Activated CD4-positive, alpha-beta memory T cell treated with anti-CD3 and anti-CD28 coated beads, Interleukin-2, amount 10 ng/mL, durations not matched to agents 7 days and 5 days (primary cell): ENCODE measurements at places on chromosomes 12 and 14.

DNA sequence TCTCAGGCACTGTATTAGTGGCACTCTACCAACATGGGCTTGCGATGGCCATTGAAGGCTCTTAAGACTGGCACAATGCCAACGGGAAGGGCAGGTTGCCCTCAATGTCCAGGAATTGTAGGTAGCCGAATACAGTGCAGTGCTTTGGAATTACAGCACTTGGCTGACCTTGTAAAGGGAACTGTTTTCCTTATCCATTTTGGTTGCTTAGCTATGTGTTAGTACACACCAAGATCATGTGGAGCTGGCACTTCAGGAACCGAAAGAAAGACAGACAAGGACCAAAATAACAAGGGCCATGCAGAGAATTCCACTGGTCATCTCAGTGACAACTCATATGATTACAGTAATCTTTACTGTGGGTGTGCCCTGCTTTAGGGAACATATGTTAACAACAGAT lies 72.7 kb downstream of the DYRK2 start:
- no peak for DNase-seq
- no peaks in the 10 kb centered on the region for H3K4me1 ChIP-seq
- no peak overlapping the region for H3K4me3 ChIP-seq
- H3K27ac ChIP-seq: no peak overlapping the region
- H3K27me3 ChIP-seq: no peaks in the 10 kb centered on the region

GRCh38 chr12:117084405-117085317 lies 14.6 kb downstream of the TESC start:
- H3K4me1 ChIP-seq: no peaks in the 10 kb centered on the region
- DNase-seq: no peak
- no peak overlapping the region for H3K27ac ChIP-seq
- H3K4me3 ChIP-seq: no peak overlapping the region
- H3K36me3 ChIP-seq: peaks cover 9% of the 10 kb centered on the region

GRCh38 chr12:24746006-24746671 lies 202.8 kb downstream of the BCAT1 start:
- H3K27me3 ChIP-seq: no peaks in the 10 kb centered on the region
- peaks cover 15% of the 10 kb centered on the region for H3K4me1 ChIP-seq
- H3K36me3 ChIP-seq: no peaks in the 10 kb centered on the region
- no peak overlapping the region for H3K27ac ChIP-seq
- no peak overlapping the region for H3K4me3 ChIP-seq

DNA sequence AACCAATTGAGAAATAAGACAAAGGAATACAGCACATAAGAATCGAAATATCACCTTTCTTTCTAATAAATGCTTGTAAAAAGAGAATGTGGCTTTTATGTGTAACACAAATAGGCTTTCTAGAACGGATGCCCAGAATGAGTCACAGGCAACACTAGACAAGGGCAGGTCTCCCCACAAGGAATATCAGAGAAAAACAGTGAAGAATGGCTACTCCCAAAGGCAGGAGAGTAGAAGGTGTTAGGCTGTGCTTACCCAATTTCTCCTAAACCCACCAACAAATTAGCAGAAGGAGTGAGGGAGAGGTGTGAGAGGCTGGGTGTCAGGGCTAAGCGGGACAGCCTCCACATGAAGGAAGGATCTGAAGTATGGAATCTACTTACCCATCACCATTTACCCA lies 55.2 kb downstream of the GALNT4 start:
- H3K4me3 ChIP-seq: peak overlapping the region; percentile 48
- H3K36me3 ChIP-seq: peaks cover 45% of the 10 kb centered on the region
- peak; percentile 47 for DNase-seq

DNA sequence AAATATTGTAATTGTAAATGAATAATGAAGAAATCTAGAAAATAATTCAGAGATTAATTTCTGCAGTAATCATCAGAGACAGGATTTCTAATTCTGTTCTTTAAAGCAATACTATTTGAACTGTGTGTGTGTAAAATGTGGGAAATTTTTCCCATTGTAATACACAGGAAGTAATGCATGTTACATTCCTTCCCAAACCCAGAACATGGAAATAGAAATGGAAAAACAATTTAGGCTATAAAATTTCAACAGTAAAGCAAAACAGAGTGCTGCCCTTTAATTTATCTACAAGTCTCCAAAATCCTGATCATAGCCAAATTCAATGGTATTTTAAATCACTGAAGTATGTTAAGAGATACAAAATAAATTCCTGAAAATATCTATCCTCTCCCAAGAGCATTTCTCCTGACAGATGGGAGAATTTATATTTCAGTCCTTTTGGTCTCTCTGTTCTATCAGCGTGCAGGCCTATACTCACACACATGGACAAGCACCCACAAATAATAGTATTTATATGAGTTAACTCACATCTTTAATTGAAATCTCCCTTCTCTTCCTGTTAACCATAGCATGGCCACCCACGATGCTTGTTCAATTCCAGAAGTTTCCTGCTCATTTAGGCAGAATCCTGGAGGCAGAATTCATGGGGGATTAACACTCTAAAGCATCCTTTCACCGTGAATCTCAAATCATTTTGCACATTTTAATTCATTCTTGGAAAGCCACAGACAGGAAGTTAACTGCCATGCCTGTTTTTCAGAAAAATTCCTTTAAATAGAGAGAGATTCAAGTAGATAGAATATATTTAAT lies 1465.4 kb upstream of the FLRT2 start:
- no peak overlapping the region for H3K27ac ChIP-seq
- H3K36me3 ChIP-seq: no peaks in the 10 kb centered on the region
- no peaks in the 10 kb centered on the region for H3K27me3 ChIP-seq
- no peak for DNase-seq

DNA sequence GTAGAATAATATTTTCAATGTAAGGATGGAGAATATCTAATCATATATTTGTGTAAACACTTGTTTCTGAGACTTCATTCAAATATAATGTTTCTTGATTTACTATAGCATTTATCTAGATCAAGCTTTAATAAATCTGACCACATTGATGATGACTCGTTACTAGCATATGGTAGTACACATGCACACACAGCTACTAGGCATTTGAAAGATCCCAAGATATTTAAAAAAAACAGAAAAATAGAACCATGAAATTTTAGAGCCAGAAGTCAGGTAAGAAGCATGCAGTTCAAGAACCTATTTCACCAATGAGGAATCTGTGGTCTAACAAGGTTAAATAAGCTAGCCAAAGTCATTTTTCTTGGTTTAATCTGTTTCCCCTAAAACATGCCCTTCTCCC lies 32.0 kb downstream of the DCP1B start:
- H3K4me3 ChIP-seq: no peak overlapping the region
- H3K27ac ChIP-seq: no peak overlapping the region
- no peak for DNase-seq

GRCh38 chr14:99644723-99645544 lies at the start of gene HHIPL1:
Gene HHIPL1 (plus strand): TSS chr14:99645129. CDS start chr14:99645208, 79 bp downstream.
- DNase-seq: no peak
- H3K4me3 ChIP-seq: no peak within 1 kb of the TSS
- peaks cover 27% of the 10 kb centered on the region for H3K27me3 ChIP-seq
- no peak within 1 kb of the TSS for H3K27ac ChIP-seq

DNA sequence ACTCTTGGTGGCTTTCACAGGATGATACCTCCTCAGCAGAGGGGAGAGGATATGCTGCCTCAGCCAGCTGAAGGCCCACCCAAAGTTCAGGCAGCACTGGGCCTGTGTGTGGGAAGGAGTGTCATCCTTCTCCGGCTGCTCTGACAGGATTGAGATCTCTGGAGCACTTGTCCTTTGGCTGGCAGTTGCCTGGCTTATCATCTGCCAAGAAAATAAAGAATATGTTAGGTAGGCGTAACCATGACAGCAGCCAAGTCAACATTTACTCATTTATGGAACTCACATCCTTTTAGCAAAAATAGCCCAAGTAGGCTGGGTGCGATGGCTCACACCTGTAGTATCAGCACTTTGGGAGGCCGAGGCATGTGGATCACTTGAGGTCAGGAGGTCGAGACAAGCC lies 68.5 kb downstream of the PPFIBP1 start:
- peaks cover 3% of the 10 kb centered on the region for H3K27me3 ChIP-seq
- H3K27ac ChIP-seq: no peak overlapping the region
- peaks cover 12% of the 10 kb centered on the region for H3K4me1 ChIP-seq
- H3K4me3 ChIP-seq: no peak overlapping the region
- H3K36me3 ChIP-seq: no peaks in the 10 kb centered on the region
- no peak for DNase-seq

GRCh38 chr12:20000229-20000849 lies 368.0 kb upstream of the PDE3A start:
- H3K36me3 ChIP-seq: no peaks in the 10 kb centered on the region
- H3K27me3 ChIP-seq: no peaks in the 10 kb centered on the region
- no peak overlapping the region for H3K4me3 ChIP-seq
- no peak overlapping the region for H3K27ac ChIP-seq
- no peak for DNase-seq
- no peaks in the 10 kb centered on the region for H3K4me1 ChIP-seq

DNA sequence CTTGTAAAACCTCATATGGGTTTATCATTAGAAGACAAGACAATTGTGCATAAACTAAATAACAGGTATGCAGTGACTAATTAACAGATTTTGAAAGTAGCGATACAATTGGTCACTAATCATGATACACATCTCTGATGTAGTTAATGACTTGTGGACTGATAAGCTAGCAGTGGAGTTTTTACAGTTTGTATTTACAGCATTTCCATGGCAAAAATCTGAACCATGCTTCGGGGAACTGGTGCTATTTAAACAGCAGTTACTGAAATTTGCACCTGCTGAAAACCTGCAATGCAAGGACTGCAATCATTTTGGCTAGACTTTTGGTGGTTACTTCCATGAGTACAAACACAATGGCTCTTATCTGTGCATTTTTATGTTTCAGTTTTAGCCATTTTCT lies 471.2 kb downstream of the RERGL start:
- H3K36me3 ChIP-seq: no peaks in the 10 kb centered on the region
- no peak overlapping the region for H3K27ac ChIP-seq
- no peak for DNase-seq
- H3K4me1 ChIP-seq: no peaks in the 10 kb centered on the region
- no peak overlapping the region for H3K4me3 ChIP-seq
- H3K27me3 ChIP-seq: no peaks in the 10 kb centered on the region

- H3K27me3 ChIP-seq: no peaks in the 10 kb centered on the region
- H3K4me3 ChIP-seq: no peak overlapping the region
- H3K27ac ChIP-seq: no peak overlapping the region
- H3K36me3 ChIP-seq: no peaks in the 10 kb centered on the region
Measured at GRCh38 chr14:40345334-40345733, 913.1 kb upstream of the FBXO33 start.

DNA sequence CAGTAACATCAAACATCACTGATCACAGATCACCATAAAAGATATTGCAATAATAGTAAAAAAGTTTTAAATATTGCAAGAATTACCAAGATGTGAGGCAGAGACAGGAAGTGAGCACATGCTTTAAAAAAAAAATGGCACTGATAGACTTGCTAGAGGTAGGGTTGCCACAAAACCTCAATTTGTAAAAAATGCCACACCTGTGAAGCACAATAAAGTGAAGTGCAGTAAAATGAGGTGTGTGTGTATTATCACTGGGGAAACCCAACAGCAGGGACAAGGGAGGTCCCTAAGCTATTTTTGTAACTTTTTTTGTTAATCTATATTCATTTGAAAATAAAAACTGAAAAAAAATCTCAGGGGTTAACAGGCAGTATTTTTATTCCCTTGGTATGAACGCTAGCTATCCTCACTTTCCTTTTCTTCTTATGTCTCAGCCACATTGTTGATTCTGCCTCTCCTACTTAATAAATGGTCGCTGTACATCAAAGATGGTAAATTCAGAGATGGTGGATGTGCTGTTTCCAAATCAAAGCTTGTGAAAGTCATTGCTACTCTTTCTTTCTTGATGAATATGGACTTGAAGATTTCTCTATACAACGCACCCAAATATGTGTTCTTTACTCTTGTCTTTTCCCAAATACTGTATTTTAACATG lies 14.0 kb upstream of the KLRD1 start:
- DNase-seq: no peak
- no peaks in the 10 kb centered on the region for H3K36me3 ChIP-seq
- peaks cover 20% of the 10 kb centered on the region for H3K27me3 ChIP-seq

DNA sequence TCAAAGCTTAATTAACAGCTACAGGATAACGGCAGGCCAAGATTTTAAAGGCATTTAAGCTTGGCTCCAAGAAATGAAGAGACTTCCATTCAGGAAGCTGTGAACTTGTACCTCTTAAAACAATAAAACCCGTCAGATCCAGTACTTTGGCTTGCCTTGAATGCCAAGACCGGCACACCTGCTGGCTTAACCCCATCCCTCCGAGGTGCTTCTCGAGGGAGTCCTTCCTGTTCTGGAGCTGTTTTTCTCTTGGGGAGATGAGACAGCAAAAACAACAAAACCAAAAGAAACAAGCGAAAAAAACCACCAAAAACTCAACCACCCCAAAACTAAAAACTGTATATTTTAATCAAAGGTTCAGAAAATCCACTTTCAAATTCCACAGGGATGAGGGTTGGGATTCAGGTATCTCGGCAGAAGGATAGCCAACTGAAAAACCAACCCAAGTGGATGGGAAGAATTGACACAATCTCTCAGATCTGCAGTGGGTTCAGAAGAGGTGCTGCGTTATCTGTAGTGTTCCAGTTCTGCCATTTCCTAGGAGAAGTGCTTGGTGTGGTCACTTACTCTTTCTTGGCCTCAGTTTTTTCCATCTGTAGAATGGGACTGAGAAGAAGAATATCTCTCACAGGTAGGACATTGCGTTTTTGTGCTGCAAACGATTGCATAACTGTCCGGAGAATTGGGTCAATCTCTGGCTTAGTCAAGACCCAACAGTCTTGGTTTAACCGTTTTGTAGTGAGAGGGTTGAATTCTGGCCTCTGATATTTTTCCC lies 420.1 kb downstream of the VRK1 start:
- no peak overlapping the region for H3K4me3 ChIP-seq
- DNase-seq: no peak
- H3K36me3 ChIP-seq: no peaks in the 10 kb centered on the region
- peaks cover 19% of the 10 kb centered on the region for H3K4me1 ChIP-seq
- peaks cover 30% of the 10 kb centered on the region for H3K27me3 ChIP-seq

GRCh38 chr12:32089586-32089985 lies 17.1 kb upstream of the BICD1 start:
- H3K4me1 ChIP-seq: no peaks in the 10 kb centered on the region
- no peaks in the 10 kb centered on the region for H3K36me3 ChIP-seq
- DNase-seq: no peak
- H3K4me3 ChIP-seq: no peak overlapping the region
- no peaks in the 10 kb centered on the region for H3K27me3 ChIP-seq
